Kidney (tissue), 22 donors: ENCODE measurements at places on chromosomes 16 and 17. TPM values are rescaled to one million over a fixed set of nuclear protein-coding genes. Genes with fewer than 3 reads are reported as not detected.

The C16orf96 gene
- 0.16 TPM for total RNA-seq

GRCh38 chr16:89246383-89246902 is 28.9 kb downstream of the ZNF778 start:
- H3K27me3 ChIP-seq = no peaks in the 10 kb centered on the region
- H3K27ac ChIP-seq = no peak overlapping the region
- no peak overlapping the region for H3K4me3 ChIP-seq
- H3K36me3 ChIP-seq = no peaks in the 10 kb centered on the region
- H3K4me1 ChIP-seq = no peaks in the 10 kb centered on the region

The ITGAX gene
- total RNA-seq = 11.9 TPM

- H3K4me3 ChIP-seq = no peak overlapping the region
- H3K27ac ChIP-seq = no peak overlapping the region
- DNase-seq = no peak
- H3K27me3 ChIP-seq = no peaks in the 10 kb centered on the region
- H3K4me1 ChIP-seq = peaks cover 15% of the 10 kb centered on the region
These were observed 29.8 kb downstream of the KIAA0513 start for GRCh38 chr16:85057212-85057889.

GRCh38 chr16:89005201-89006035 is 28.4 kb upstream of the CBFA2T3 start:
- peaks cover 3% of the 10 kb centered on the region for H3K27me3 ChIP-seq
- H3K4me1 ChIP-seq = no peaks in the 10 kb centered on the region
- no peak overlapping the region for H3K27ac ChIP-seq
- DNase-seq = no peak

The BLTP2 gene
- 140 TPM for total RNA-seq

The NXPH3 gene
- total RNA-seq = 0.98 TPM

GRCh38 chr17:13311306-13311705 is 290.4 kb downstream of the HS3ST3A1 start:
- no peak for DNase-seq
- H3K27me3 ChIP-seq = no peaks in the 10 kb centered on the region

DNA sequence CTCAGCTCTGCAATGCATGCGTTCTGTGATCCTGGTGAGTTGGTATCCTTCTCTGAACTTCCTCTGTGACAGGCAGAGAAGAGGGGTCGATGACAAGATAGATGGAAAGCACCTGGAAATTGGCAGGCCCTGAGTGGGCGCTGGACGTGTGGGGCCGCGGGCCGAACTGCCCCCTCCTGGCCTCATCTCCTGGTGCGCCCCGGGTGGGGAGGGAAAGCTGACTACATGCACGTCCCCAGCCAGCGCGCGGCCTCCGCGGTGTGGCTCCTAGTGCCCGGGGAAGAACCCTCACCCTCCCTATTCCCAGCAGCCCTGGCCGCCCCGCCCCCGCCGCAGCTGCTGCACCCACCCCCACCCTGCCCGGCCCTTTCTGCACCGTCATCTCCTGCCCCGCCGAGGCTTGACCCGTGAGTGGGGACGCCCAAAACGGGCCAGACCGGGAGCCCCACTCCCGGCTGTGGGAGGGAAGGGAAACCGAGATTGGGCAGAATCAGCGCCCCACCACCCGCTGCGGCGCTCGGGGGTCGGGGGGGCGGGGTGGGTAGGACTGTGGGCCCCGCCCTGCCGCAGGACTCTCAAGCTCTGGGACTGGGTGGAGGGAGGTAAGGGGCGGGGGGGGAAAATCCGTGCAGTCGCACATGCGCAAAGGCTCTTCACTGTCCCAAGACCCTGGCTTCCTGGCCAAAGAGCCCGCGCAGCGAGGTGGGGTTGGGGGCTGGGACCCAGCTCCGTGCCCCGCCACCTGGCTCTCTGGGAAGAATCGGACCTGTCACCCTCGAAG is at the start of gene NOL3:
NOL3 (plus strand) TSS at position 371 of the 781 bp plus-strand sequence.
- H3K4me1 ChIP-seq = peaks cover 9% of the 10 kb centered on the region
- no peaks in the 10 kb centered on the region for H3K36me3 ChIP-seq
- peaks cover 37% of the 10 kb centered on the region for H3K27me3 ChIP-seq
- peak; percentile 77 for DNase-seq

DNA sequence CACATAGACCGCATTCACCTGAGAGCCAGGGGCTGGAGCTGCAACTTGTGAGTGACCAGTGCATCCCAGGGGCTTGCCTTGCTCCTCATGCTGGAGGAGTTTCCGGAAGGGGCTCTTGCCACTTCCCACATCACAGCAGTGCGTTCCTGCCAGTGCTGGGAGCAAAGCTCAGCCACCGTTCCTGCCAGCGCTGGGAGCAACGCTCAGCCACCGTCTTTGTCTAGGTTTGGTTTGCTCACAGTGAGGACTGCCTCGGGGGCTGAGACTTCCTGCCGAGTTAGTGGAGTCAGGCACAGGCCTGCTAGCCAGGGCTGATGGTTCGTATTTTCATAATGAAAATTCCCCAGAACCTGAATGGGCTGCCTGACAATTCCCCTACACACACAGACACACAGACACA is 5.4 kb upstream of the CHRNE start:
- peaks cover 8% of the 10 kb centered on the region for H3K4me1 ChIP-seq
- no peak overlapping the region for H3K4me3 ChIP-seq
- H3K36me3 ChIP-seq = no peaks in the 10 kb centered on the region
- DNase-seq = peak; percentile 69
- no peaks in the 10 kb centered on the region for H3K27me3 ChIP-seq
- H3K27ac ChIP-seq = peak overlapping the region; percentile 2

- H3K4me3 ChIP-seq = no peak overlapping the region
- no peaks in the 10 kb centered on the region for H3K27me3 ChIP-seq
- H3K4me1 ChIP-seq = no peaks in the 10 kb centered on the region
These were observed 93.2 kb upstream of the ZNF469 start for GRCh38 chr16:88289561-88289960.

DNA sequence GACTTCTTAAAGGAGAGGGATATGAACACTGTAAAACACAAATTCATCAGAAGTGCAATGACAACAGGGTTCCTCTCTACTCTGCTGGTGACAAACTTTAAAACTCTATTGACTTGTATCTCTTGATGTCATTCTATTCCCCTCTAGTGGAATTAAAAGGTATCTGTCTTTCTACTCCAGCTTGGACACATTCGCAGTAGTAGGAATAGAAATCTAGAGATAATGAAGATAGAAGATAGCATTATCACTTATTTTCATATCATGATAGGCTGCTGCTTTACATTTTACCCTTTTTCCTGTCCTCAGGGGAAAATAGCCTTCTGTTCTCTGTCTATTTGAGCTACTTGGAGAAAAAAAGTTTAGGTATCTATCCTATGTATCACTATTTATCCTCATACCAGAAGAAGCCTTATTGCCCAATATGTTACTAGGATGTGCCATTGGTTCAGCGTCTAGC is 209.6 kb upstream of the CACNG5 start:
- no peak for DNase-seq
- H3K27ac ChIP-seq = no peak overlapping the region

DNA sequence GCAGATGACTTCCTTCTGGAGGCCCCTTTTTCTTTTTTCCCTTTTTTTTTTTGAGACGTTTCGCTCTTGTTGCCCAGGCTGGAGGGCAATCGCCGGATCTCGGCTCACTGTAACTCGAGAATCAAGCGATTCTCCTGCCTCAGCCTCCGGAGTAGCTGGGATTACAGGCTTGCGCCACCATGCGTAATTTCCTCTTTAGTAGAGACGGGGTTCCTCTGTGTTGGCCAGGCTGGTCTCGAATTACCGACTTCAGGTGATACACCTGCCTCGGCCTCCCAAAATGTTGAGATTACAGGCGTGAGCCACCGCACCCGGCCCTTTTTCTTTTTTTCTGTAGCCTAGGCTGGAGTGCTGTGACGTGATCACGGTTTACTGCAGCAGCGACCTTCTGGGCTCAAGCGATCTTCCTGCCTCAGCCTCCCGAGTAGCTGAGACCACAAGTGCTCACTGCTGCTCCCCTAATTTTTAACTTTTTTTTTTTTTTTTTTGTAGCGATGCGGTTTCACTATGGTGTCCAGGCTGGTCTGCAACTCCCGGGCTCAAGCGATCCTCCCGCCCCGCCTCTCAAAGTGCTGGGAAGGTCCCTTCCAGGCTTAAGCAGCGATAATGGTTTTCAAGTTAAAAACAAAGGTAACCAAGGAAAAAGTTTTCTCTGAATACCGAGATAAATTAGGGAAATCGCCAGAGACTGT is 956 bp upstream of the IST1 start:
- no peaks in the 10 kb centered on the region for H3K27me3 ChIP-seq
- no peaks in the 10 kb centered on the region for H3K4me1 ChIP-seq
- peak; percentile 81 for DNase-seq

The APOH gene
- not detected for total RNA-seq

- no peak overlapping the region for H3K4me3 ChIP-seq
- peaks cover 13% of the 10 kb centered on the region for H3K4me1 ChIP-seq
- DNase-seq = no peak
- peaks cover 2% of the 10 kb centered on the region for H3K36me3 ChIP-seq
These were observed 145.2 kb downstream of the CLEC16A start for GRCh38 chr16:11089504-11090124.

GRCh38 chr16:2155977-2156848 is 631 bp downstream of the TRAF7 start:
- H3K4me3 ChIP-seq = peak overlapping the region; percentile 81
- no peak overlapping the region for H3K27ac ChIP-seq
- H3K27me3 ChIP-seq = no peaks in the 10 kb centered on the region
- peak; percentile 65 for DNase-seq
- H3K36me3 ChIP-seq = no peaks in the 10 kb centered on the region
- H3K4me1 ChIP-seq = peaks cover 13% of the 10 kb centered on the region
